Bone marrow (tissue), 2 donors: ENCODE measurements at places on chromosomes 5 and 9.

DNA sequence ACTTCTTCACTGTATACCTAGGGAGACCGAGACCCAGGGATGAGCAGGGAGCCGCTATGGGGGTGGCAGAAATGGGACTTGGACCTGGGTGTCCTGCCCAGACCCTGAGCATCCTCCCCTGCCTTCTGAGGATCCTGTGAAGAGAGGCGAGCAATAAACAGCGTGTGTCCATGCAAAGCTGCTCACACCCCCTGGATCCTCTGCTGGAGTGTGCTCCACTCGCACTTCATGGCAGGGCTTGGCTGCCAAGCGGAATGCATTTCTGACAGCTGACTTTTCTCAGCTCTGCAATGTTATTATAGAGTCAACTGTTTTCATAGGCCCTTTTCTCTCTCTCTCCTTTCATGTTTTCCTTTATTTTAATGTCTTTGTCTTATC is 31.0 kb upstream of the ALDH1B1 start:
- no peak for DNase-seq

- no peak for DNase-seq
Observed at GRCh38 chr9:130480673-130481072, 35.9 kb downstream of the ASS1 start.

- DNase-seq = no peak
Observed at GRCh38 chr5:68748101-68748500, 345.7 kb upstream of the SLC30A5 start.

GRCh38 chr5:31990081-31990650 is 184.0 kb downstream of the GOLPH3 start:
- no peak for DNase-seq

GRCh38 chr9:136255896-136256890 is 10.6 kb upstream of the QSOX2 start:
- DNase-seq = no peak

GRCh38 chr5:16794269-16794913 is 141.7 kb downstream of the MYO10 start:
- DNase-seq = no peak
